ENCODE measurements at places on chromosomes 4 and X.

- no peak for DNase-seq
These were observed 139.4 kb upstream of the BOD1L1 start for GRCh38 chr4:13766761-13767540.

- DNase-seq: no peak
These were observed 1517.6 kb downstream of the STIM2 start for GRCh38 chr4:28378109-28378830.

GRCh38 chr4:153950100-153950979 lies 161.5 kb upstream of the SFRP2 start:
- no peak for DNase-seq

- DNase-seq: no peak
These were observed 169.1 kb downstream of the UNC5C start for GRCh38 chr4:95379633-95380032.

GRCh38 chr4:100833906-100834305 lies 316.1 kb upstream of the EMCN start:
- DNase-seq: no peak
